Body of pancreas (tissue), 4 donors: ENCODE measurements at places on chromosomes 4 and X.

GRCh38 chrX:138996268-138996667 is 284.8 kb upstream of the FGF13 start:
- no peak for DNase-seq

GRCh38 chr4:95779447-95779846 is 60.4 kb upstream of the PDHA2 start:
- no peak for DNase-seq

GRCh38 chrX:73683236-73683859 is 120.4 kb downstream of the CHIC1 start:
- DNase-seq, result no peak

GRCh38 chrX:112785344-112785743 is 55.3 kb downstream of the AMOT start:
- DNase-seq, result no peak

DNA sequence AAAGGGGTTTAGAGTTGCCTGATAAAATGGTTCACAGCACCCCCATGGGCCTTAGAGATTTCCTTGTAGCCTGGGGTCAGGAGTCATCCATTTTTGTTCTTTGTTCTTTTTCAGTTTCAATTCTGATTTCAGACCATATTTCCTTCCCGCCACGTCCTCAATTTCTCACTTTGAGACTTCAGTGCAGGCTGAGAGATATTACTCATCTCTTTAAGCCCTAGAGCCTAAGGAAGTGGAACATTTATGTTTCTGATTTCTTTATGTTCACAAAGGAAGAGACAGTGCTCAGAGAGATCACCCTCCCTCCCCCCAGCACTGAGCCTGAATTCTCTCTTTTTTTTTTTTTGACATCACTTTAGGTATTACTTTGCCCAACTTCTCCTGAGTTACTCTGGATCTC is 56.3 kb downstream of the MSN start:
- DNase-seq, result no peak

GRCh38 chr4:41787931-41788330 is 39.4 kb upstream of the PHOX2B start:
- DNase-seq, result no peak

- DNase-seq, result no peak
Measured at GRCh38 chr4:103073792-103074438, 2.6 kb downstream of the SLC9B2 start.

DNA sequence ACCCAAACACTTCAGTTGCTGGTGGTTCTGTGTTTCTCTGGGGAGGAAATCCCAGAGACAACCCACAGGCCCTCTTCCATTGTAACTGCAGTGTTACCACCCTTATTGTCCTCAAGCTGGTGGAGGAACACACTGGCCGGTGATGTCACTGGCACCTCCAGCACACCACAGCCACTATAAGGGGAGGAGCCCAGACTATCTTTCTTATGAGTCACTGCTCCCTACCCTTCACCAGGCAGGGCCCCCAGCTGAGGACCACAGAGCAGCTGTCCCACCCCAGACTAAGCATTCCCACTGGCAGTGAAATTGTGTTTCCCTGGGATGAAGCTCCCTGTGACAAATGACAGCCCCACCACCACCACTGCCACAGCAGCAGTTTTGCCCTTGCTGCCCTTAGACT is 171.8 kb upstream of the FGF16 start:
- DNase-seq, result no peak
